ELF-1 (cell line): ENCODE measurements at places on chromosomes 2 and 18.

- no peak for DNase-seq
Measured at GRCh38 chr18:35029770-35030169, 11.4 kb upstream of the MAPRE2 start.

GRCh38 chr2:69518841-69519240, 81.6 kb upstream of the NFU1 start:
- DNase-seq = peak; percentile 82

DNA sequence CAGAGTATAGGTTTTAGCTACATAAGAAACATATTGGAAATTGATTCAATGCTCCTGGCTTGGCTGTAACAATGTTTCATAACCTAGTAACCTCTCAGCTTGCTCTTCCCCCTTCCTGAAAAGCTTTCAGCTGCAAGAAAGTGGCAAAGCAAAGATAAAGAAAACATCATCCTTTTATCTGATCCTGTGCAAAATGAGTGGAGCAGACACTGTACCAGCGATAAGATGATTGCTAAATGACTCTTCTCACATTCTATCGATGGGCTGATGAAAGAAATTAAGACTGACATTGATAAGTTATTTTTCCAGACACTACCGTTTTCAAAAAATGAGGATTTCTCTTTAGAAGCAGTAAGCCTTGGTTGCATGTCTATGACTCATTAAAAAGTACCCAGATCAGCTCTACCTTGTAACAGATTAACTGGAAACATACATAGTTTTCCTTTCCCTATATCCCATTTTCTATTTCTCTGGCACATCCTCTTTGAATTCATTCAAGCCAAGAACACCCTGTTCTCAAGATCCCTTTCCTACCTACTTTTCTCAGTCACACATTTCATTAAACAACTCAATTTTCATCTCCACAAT, 87.1 kb upstream of the LYPD1 start:
- no peak for DNase-seq

GRCh38 chr2:30038419-30038818, 108.4 kb upstream of the YPEL5 start:
- DNase-seq = no peak
